Renal pelvis (tissue), 12 donors: ENCODE measurements at places on chromosomes 7 and 10.

GRCh38 chr7:33854178-33854577 is 51.2 kb upstream of the BMPER start:
- no peak for DNase-seq

- DNase-seq, result no peak
Observed at GRCh38 chr7:113936535-113936934, 17.7 kb upstream of the PPP1R3A start.

DNA sequence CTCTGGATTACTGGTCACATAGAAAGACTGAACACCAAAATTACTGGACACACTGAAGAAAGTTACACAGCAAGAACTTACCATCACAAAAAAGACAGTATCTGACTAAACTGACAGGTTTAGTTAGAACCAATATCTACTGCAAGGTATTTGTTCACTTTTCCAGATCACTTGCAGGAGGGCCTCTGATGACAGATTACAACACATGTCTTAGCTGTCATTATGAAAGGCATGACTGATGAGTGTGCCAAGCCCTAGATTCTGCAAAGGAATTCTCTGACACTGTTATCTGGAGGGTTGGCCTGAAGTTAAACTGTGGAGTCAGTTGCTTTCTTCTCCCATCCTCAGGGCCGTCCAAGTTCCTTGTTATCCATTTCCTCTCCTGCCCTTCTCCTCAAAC is 242.7 kb downstream of the KIF20B start:
- no peak for DNase-seq

- DNase-seq, result no peak
Observed at GRCh38 chr7:73900286-73900685, 39.3 kb downstream of the TMEM270 start.

DNA sequence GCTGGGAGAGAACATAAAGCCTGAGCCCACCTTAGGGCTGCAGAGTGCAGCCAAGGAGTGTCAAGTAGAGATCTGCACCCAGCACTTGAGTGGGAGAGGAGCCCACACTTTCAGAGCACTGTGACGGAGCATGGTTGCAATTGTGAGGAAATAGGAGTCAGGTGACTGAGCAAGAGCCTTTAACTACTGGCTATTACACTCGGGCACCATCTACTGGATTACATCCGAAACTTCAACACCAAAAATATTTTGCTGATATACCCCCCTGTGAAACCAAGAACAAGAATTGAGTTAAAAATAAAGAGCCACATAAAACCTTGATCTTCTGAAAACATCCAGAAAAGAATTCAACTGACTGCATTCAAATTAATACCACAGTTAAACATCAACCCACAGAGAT is 657.9 kb downstream of the NXPH1 start:
- DNase-seq, result no peak

DNA sequence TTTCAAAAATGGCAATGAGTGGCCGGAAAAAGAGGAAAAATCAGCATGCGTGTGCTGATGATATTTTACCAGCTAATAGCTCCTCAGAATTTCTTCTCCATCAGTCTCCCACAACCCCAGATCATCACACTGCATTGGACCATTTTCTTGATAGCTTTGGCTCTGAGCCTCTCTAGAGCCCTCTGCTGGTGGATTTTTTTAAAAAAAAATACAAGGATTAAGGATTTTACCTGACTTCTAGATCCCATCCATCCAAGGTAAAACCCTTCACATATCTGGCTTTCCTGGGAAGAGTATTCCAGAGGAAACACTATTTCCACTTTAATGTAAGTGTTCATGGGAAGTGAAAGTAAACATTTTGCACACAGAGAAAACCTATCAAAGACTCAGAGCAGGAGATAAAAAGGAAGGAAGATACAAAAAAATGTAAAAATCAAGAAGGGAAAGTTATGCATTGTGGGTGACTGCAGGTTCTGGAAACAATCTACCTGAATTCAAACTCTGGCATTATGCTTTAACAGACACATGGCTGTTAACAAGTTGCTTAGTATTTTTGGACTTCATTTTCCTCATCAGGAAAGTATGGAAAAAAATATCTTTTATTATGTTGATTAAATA is 380.9 kb downstream of the LRRTM3 start:
- no peak for DNase-seq

DNA sequence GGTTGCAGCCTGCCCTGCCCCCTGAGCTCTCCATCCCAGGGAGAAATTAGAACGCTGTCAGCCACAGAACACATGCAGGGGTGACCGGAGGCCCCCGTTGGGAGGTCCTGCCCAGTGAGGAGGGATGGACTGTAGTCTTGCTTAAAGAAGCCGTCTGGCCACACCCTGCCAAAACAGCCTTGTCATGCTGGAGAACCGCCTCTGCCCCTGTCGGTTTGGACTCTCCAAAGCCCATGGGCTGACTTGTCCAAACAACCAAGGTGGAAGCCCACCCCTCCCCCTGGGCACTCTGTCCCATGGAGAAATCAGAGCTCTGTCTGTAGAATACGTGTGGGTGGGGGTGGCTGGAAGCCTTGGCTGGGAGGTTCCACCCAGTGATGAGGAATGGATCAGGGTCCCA is 12.7 kb upstream of the TBATA start:
- DNase-seq, result no peak

DNA sequence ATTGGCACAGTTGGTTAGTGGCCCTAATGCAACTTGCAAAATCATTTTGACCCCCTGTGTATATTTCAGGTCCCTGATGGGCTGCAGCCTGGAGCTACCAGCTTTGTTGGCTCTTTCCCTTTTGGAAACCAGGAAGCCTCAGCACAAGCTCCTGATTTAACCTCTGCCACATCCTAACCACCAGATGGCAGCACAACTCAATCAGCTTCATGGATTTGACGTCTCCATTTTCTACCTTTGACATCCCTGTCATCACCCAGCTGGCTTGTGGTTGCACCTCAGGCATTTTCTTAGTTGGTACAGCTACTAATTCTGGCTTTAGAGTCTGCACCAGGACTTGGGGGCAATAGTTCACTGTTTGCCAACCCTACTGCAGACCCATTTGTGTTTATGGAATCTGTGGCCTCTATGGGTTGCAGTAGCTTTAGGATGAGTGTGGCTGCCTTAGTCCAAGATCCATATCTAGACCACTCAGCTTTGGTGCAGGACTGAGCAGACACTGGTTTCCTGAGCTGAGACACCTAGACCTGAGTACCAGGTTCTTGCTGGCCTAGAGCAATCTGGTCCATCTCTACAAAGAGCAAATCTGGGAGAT is 456.2 kb downstream of the REEP3 start:
- DNase-seq, result peak; percentile 9

DNA sequence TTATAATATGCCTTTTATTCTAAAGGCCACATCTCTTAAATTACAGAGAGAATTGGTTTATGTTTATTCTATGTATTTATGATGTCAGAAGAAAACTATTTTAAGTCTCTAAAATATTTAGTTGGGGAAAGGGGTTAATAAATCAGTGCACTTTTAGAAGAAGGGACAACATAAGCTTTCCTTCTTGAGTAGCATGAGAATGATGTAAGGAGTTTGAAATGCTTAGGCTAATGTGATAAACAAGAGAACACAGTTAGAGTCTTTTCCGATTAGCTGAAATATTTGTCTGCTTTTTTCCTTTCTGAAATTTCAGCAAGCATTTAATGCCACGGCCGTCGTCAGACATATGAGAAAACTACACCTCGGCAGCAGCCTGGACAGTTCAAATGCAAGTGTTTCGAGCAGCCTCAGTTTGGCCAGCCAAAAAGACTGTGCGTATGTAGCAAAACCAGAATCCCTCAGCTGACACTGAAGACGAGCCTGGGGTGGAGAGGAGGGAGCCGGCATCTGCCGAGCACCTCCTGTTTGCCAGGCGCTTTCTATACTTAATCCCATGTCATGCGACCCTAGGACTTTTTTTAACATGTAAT is 176.2 kb downstream of the CCDC3 start:
- no peak for DNase-seq

DNA sequence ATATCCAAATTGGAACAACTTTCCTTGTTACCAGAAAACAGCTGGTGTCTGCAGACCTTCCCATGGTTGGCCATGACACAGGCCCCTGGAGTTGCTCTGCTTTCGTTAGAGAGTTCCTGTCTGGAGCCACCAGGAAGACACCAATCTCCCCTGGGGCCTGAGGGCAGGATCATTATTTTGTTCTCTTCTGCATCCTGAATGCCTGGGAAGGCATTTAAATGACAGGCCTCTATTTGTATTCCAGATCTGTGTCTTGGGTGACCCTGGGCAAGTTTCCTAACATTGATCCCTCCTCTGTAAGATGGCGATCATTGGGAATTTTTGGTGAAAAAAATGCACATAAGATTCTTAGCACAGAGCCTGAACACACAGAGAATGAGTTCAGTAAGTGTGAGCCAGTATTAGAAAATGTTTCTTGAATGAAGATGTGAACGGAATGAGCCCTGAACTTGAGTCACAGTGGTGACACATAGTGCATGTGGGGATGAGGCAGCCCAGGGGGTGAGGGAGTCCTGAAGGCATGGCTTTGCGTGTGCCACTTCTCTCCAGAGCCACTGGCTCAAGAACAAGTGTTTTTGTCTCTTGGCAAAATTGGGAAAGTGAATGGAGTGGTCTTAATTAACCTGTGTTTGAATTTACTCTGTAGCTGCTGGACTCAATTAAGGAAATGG is 28.4 kb downstream of the BMPER start:
- DNase-seq, result no peak

DNA sequence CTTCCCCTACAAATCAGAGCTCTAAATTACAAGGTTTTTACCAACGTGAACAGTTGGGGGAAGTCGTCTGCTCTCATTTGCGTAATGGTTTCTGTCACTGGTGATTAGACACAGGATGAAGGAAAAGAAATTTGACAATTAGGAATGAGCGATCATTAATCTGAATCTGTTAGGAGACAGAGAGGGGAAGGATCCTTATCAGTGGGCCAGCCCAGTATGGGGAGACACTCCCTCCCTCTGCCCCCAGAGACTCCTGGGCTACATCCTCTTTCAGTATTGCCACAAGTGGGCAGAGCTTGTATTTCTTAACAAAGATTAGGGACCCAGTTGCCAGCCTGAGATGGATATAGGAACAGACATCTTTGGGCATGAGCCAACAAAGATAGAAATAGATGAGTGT is 15.5 kb downstream of the HIF1AN start:
- DNase-seq, result no peak

DNA sequence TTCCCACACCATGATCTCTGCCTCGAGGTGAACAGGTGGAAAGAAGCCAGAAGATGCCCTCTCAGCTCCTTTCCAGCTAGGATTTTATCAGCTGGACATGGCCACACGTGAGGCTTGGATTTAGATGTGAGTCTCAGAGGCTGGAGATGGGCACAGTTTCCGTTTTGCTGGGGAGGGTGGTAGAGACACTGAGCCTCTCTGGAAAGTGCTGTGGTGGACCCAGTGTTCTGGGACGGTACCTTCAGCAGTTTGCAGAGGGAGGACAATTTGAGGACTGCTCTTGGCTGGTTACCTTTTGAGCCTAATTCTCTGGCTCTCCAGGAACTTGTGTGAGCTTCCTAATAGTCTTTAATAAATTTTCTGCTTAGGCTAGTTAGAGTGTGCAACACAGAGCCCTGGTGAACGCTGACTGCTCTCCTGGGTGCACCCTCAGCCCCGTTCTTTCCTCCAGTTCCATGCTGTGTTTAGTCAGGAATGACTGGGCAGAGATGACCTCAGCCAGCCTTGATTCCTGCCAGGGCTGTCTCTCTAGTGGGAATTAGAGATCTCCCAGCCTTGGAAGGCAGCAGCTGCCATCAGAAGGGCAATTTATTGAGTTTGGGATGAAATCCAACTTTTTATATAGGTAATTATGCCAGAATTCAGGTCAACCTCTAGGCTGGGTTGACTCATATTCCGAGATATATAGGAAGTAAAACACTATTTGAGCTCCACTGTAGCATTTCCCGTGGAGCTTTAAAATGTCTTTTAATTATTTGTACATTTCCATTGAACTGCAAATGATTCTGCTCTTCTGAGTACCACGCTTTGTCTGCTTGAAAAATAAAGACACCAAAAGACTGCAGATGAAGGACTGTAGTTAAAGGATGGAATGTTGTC is 103.9 kb downstream of the GATA3 start:
- no peak for DNase-seq

GRCh38 chr10:13567030-13567429 is 19.7 kb upstream of the PRPF18 start:
- no peak for DNase-seq

DNA sequence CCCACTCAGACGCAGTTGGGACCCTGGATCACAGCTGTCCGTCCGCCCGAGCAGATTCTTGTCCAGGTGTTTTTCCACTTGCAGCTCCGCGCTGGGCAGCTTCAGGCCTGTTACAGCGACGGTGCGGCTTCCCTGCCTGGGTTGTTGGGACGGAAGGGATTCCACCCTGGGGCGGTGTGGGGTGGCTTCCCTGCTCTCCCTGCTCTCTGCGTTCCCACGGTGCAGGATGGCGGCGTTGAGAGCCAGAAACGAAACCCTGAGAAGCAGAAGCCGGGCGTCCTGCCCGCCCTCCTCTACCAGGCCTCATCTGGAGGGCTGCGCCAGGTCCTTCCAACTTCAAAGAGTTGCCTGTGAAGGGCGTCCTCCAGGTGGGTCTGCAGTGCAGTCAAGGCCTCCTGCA is 194.4 kb downstream of the ADARB2 start:
- no peak for DNase-seq

DNA sequence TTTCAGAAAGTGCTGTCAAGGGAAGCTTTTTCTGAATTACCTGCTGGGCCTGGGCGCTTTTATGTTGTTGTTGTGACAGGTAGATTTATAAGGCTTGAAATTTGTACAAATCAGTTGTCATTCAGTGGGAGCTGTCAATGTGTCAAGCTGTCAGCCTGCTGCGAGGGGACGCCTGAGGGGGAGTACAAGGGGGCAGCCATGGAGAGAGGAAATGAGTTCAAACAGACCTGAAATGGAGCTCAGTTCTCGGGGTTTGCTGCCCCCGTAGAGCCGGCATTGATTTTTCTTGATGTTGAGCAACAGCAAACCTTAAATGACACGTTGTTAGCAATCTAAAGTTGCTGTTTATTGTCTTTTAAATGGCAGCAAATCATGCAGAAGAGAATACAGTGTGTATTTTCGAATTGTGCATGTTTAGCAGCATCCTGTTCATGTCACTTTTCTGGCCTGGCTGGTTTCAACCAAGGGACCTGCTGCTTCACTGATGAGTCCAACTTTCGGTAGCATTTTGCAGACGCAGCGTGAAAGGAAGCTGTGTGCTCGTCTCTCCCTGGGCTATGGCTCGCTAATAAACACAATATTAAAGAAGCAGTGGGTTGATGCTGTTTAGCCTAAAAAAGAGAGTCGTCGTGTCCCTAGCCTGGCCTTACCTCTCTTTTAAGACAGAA is 166.5 kb downstream of the LRMDA start:
- no peak for DNase-seq

DNA sequence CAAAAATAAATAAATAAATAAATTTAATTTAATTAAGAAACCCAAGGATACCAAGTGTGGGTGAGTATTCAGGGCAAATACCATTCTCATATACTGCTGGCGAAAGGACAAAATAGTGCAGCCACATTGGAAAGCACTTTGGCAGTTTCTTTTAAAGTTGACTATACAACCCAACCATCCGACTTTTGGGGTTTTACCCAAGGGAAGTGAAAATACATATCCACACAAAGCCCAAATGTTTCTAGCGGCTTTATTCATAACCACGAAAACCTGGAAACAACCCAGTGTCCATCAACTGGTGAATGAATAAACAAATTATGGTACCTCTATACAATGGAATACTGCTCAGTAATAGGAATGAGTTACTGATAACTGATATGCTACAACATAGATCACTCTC is 36.2 kb upstream of the OGDHL start:
- no peak for DNase-seq

- DNase-seq, result no peak
Observed at GRCh38 chr10:111246814-111247452, 170.1 kb downstream of the ADRA2A start.

- DNase-seq, result no peak
Observed at GRCh38 chr10:90193240-90193985, 492.0 kb downstream of the KIF20B start.

- DNase-seq, result no peak
Observed at GRCh38 chr7:156754201-156754600, 113.6 kb downstream of the RNF32 start.
